MG63 (cell line): ENCODE measurements at places on chromosomes 5 and 9. TPM values are rescaled to one million over a fixed set of nuclear protein-coding genes. Genes with fewer than 3 reads are reported as not detected.

AQP7 gene
- total RNA-seq: not detected in 2 replicates

IFNB1 gene
- total RNA-seq: 0.81 and 4.1 TPM in 2 replicates

SHOC1 gene
- not detected in 2 replicates for total RNA-seq

DNM1 gene
- total RNA-seq: 0.20 and 0.30 TPM in 2 replicates

GRIA1 gene
- total RNA-seq: not detected in 2 replicates

TYRP1 gene
- total RNA-seq: 2.9 and 3.4 TPM in 2 replicates

SPOCK1 gene
- 37.9 and 92.3 TPM in 2 replicates for total RNA-seq

C9orf50 gene
- total RNA-seq: not detected in 2 replicates

- DNase-seq: peak; percentile 49
Measured at GRCh38 chr9:105299190-105299854, 54.9 kb downstream of the SLC44A1 start.

DNA sequence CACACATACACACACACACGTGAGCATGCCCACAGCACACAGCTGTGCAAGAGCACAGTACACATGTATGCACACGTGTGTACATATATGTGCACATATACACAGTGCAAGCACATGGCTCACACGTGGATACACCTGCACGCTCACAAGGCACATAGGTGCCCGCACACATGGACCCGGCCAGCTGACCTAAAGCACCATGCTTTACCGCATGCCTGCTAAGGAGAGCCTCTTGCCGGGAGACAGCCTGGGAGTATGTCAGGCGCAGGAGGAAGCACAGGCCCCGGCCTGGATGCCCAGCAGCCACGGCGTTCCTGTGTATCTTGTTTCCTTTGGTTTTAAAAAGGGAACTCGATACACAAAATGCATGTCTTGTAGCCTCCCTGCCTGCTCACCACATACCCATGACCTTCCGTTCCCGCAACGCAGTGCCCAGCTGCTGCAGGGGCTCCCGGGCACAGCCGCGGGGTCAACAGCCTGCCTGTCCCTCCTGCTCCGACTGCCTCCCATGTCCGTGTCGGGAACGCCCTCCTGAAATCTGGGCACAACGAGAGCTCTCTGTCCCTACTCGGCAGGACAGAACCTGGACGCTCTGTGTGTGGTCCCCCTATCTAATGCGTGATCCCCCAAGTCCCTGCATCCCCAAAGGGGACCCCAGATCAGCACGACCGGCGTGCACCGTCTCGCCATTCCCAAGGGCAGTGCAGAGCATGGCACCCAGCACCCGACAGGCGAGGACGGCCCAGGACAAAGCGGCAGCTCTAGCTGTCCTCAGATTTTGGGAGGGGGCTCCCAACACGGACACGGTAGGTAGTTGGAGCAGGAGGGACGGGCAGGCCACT, 3.6 kb downstream of the SLC12A7 start:
- no peak for DNase-seq

DNA sequence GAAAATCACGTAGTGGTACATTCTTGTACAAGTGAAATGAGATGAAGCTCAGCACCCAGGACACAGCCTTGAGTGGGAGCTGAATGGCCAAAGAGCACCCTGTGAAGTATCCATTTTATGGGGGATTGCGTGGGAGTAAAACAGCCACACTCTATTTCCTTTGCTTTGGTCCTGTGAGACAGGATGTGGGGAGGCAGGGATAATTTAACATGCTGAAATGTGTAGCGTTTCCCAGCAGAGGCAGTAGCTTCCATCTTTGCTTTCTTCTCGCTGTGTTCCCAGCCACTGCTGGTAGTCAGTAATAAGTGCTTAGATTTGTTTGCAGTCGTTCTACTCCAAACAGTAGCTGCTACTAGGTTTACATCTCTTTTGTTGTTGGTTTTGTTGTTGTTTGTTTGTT, 4.4 kb downstream of the IL31RA start:
- DNase-seq: no peak

DNA sequence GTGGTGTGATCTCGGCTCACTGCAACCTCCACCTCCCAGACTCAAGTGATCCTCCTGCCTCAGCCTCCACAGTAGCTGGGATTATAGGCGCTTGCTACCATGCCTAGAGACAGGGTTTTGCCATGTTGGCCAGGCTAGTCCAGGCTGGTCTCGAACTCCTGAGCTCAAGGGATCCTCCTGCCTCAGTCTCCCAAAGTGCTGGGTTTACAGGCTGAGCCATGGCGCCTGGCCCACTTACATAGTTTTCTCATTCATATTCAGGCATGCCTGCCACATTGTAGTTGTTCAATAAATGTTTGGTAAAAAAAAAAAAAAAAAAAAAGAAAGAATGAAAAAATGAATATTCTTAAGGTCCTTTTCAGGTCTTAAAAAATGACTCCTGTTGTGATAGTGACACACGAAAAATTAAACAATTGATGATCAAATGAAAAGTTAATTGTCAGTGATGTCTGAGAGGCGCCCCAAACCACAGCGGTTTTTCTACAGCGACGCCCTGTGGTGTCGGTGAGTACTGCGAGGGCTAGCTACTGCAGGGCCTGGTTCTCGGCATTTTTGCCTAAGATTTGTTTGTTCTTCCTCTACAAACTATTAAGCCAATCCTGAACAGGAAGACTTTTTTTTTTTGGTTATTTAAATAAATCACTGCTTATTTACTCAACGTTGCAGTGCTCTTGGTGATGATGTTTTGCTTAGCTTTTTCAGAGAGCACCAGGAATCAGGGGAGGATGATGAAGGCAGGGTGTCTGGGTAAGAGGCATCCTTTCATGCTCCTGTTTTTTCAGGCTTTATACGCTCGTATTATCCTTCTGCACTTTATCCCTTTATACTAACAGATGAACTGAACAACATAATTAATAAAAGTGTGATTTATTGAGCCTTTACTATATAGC, 67.0 kb upstream of the DPYSL3 start:
- no peak for DNase-seq

GRCh38 chr5:103424453-103425205, 138.0 kb downstream of the NUDT12 start:
- DNase-seq: no peak

GRCh38 chr5:4255441-4255840, 659.8 kb downstream of the IRX1 start:
- DNase-seq: no peak

- DNase-seq: no peak
Measured at GRCh38 chr5:135478938-135479337, 26.8 kb upstream of the TIFAB start.

DNA sequence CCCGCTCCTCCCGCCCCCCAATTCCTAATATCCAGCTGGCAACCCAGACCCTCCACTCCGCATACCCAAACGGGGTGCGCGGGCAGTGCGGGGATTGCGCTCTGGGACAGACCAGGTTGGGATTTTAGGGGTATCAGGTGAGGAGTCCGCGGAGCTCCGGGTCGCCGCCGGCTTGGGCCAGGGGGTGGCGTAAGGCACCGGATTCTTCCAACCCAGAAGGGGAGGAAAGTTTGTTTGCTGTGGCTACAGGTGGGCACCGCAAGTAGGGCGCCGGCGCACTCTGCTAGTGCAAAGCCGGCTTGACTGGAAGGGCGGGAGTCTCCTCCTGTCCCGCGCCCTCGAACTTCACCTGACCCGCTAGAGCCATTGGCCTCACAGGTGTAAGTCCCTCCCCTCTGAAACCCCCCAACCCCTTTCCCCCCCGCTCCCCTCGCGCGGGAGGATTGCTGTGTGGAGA, 709 bp downstream of the IQGAP2 start:
- peak; percentile 10 for DNase-seq

GRCh38 chr5:151384106-151384505, 36.7 kb upstream of the SLC36A2 start:
- no peak for DNase-seq

DNA sequence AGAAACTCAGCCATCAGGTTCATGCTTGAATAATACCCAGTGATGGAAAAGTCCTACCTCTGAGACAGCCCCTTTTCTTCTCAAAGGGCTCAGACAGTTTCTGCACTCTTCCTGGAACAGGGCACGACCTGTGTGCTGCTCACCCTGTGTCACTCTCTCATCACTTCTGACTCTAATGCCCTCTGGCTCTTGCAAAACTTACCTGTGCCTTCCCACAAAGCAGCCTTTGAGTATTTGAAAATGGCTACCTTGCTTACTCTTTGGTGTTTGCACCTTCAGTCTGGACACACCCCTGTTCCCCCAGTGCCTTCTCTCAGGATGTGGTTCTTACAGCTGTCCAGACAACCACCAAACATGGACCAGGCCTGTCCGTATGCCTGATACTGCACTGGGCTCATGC, 171.4 kb downstream of the GRIA1 start:
- no peak for DNase-seq

- no peak for DNase-seq
Measured at GRCh38 chr5:113293068-113293974, 141.5 kb downstream of the TSSK1B start.

- peak; percentile 85 for DNase-seq
Measured at GRCh38 chr5:111932628-111933027, 175.6 kb upstream of the NREP start.

DNA sequence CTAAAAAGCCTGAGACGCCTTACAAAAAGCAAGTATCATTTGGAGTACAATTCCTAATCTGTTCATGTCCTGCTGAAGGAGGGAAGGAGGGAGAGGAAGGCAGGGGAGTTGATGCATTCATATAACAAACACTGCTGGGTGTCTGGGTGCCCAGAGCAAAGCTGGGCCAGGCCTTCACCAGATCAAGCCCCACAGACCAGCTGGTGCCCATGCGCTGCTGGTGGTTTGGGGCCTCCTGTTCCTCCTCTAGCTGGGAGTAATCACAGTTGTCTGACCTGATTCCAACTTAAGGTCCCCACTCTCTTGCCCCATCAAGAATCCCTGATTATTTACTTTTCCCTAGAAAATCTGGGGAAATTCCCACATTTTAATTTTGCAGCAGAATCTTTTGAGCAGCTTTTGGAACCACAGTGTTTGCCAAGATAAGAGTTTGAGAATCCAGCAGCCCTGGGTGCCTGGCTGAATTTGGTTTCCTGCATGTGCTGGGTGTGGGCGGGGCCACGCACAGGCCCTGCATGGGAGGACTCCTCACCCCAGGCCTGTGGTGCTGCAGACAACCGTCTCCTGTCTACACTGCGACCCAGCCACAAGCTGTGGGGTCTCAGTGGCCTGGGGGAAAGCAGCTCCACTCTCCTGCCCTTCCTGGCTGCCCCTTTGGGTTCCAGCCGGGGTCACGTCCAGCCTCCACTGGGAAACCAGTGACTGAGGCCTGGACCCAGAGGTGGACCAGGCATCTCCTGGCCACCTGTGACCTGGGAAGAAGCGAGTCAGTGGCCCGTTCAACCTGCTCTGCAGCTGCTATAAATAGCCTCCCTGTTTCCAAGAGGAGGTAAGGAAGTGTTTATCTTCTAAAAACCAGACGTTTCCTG, 47.5 kb downstream of the NEURL1B start:
- no peak for DNase-seq

- no peak for DNase-seq
Measured at GRCh38 chr9:111037356-111037707, 938 bp downstream of the LPAR1 start.
